ENCODE measurements at places on chromosomes 1 and 21. TPM values are rescaled to one million over a fixed set of nuclear protein-coding genes. Genes with fewer than 3 reads are reported as not detected.

GRCh38 chr1:7847599-7847998 lies 5.3 kb downstream of the UTS2 start:
- H3K27ac ChIP-seq, result no peak overlapping the region
- peak; percentile 65 for DNase-seq
- no peaks in the 10 kb centered on the region for H3K4me1 ChIP-seq
- no peaks in the 10 kb centered on the region for H3K36me3 ChIP-seq
- H3K27me3 ChIP-seq, result peaks cover 2% of the 10 kb centered on the region

The TBX19 gene
- total RNA-seq, result 0.80 TPM

The ZRANB2 gene
- 52.3 TPM for total RNA-seq

GRCh38 chr1:113442131-113442530 lies 51.8 kb downstream of the MAGI3 start:
- H3K4me1 ChIP-seq, result peaks cover 2% of the 10 kb centered on the region
- peak; percentile 92 for DNase-seq
- H3K36me3 ChIP-seq, result peaks cover 3% of the 10 kb centered on the region
- no peaks in the 10 kb centered on the region for H3K27me3 ChIP-seq

DNA sequence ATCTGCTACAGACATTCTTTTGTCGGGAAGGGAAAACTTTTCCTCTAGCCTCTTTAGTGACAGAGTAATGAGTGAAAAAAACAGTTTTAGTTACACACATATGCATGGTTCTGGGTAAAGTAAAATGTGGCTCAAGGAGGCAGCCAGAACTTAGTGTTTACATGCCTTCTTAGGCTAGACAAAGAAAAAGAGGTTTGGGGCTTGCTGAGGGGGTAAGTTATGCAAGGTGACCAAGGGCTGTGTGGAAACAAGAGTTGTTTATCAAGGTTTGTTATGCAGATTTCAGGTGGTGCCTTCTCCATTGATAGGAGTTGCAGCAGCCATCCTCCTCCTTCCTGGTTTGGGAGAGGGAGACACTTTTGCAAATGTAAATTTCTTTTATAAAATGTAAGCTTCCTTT lies 66.5 kb upstream of the RAB3GAP2 start:
- H3K4me3 ChIP-seq, result no peak overlapping the region
- H3K36me3 ChIP-seq, result no peaks in the 10 kb centered on the region
- H3K4me1 ChIP-seq, result no peaks in the 10 kb centered on the region
- no peaks in the 10 kb centered on the region for H3K27me3 ChIP-seq

The TMEM82 gene
- total RNA-seq, result not detected

- peaks cover 18% of the 10 kb centered on the region for H3K36me3 ChIP-seq
- no peaks in the 10 kb centered on the region for H3K27me3 ChIP-seq
- H3K4me3 ChIP-seq, result no peak overlapping the region
- H3K4me1 ChIP-seq, result peaks cover 12% of the 10 kb centered on the region
Observed at GRCh38 chr1:243312952-243313634, 57.3 kb downstream of the SDCCAG8 start.

- peak overlapping the region; percentile 89 for H3K27ac ChIP-seq
- H3K4me3 ChIP-seq, result no peak overlapping the region
- peak; percentile 64 for DNase-seq
- H3K4me1 ChIP-seq, result peaks cover 83% of the 10 kb centered on the region
- H3K27me3 ChIP-seq, result no peaks in the 10 kb centered on the region
Observed at GRCh38 chr1:226687426-226687825, 51.7 kb downstream of the ITPKB start.

The TSPAN1 gene
- not detected for total RNA-seq

The RHCE gene
- 0.44 TPM for total RNA-seq

DNA sequence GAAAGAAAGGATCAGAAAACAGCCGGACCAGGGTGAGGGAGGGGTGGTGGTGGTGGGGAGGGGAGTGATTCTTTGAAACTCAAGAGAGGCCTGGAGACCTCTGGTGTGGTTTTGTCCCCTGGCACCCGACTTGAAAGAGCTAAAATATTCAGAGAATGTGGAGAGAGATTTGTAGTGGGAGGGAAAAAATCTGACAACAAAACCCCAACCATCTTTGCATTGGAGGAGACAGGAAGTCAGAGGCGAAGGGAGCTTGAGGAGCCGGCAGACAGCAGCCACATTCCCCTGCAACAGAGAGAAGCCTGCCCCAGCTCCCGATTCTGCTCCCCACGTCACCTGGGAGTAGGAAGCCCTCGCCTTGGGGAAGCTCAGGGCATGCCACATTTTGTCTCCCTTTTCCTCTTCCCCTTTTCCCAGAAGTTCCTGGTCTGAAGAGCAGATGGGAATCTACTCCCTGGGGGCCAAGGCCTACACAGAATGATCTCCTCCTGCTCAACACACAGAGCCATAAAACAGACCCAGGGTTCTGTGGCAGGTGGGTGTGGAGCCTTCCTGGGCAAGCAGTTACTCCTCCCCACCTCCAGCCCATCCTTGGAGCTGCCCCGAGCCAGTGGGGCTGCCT lies 84.9 kb downstream of the ITPKB start:
- no peak for DNase-seq
- no peaks in the 10 kb centered on the region for H3K27me3 ChIP-seq
- H3K4me1 ChIP-seq, result peaks cover 71% of the 10 kb centered on the region
- H3K4me3 ChIP-seq, result no peak overlapping the region
- peak overlapping the region; percentile 83 for H3K27ac ChIP-seq

DNA sequence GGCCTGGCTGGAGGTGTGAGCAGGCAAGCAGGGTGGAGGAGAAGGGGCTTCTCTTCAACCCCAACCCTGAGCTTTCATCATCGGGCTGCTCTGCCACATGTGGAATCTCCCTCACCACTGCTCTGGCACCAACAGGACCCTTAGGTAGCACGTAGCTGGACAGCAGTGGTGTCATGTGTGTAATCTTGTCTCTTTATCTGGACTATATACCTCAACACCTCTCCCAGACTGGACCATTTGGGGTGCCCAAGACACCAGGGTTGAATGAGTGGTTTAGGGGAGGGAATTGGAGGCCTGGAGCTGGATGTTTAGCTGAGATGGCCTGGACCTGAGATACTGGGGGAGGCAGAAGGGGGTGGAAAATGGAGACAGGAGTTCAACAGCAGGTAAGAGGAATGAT lies 63.0 kb downstream of the UBE2T start:
- H3K4me3 ChIP-seq, result no peak overlapping the region
- no peak overlapping the region for H3K27ac ChIP-seq
- H3K36me3 ChIP-seq, result no peaks in the 10 kb centered on the region
- peaks cover 13% of the 10 kb centered on the region for H3K27me3 ChIP-seq
- no peak for DNase-seq

DNA sequence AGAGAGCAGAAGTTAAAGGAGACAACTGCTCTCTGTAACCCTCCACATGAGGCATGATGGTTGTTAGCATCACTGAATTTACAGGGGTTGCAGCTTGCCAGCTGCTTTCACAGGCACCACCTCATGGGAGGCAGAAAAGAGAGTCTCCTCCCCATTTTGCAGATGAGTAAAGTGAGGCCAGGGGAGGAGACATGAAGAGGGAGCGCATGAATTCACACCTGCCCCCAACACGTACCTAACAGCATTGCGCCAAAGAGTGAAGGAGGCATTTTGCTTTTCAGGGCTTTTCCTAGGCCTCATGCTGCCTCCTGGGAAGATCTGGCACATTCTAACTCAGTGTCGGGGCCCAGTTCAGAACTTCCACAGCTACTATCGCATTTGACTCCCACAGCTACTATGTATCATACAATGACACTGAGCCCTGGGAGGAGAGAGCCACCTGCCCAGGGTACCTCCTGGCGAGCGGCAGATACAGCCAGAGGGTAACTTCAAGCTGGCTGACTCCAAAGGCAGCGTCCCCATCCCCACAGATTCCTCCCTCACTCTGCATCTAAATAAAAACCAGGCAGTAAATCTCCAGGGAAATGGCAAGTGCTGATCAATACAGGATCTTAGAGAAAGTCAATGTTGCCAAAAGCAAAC lies 34.0 kb downstream of the GLIS1 start:
- no peak overlapping the region for H3K4me3 ChIP-seq
- H3K27ac ChIP-seq, result no peak overlapping the region
- H3K36me3 ChIP-seq, result no peaks in the 10 kb centered on the region
- no peak for DNase-seq

DNA sequence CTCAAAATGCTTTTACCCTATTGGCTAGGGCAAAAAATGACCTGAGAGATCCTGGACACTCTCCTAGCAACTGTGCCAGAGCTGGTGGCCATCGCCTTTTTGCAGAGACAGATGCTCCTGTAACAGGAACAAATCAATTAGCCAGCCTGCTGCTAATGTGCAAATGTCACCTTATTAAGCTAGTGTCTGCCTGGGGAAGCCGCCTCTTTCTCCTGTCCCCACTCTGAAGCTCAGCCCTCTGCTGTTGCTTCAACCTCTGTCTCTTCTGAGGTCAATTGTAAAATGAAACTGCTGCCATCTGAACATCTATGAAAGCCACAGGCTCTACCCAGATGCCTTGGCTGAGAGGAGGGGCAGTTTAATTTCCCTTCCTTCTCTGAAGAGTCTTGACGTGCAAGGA lies 85.5 kb upstream of the CACNA1E start:
- no peak overlapping the region for H3K4me3 ChIP-seq
- H3K4me1 ChIP-seq, result peaks cover 8% of the 10 kb centered on the region
- H3K36me3 ChIP-seq, result no peaks in the 10 kb centered on the region
- no peaks in the 10 kb centered on the region for H3K27me3 ChIP-seq
- no peak overlapping the region for H3K27ac ChIP-seq

DNA sequence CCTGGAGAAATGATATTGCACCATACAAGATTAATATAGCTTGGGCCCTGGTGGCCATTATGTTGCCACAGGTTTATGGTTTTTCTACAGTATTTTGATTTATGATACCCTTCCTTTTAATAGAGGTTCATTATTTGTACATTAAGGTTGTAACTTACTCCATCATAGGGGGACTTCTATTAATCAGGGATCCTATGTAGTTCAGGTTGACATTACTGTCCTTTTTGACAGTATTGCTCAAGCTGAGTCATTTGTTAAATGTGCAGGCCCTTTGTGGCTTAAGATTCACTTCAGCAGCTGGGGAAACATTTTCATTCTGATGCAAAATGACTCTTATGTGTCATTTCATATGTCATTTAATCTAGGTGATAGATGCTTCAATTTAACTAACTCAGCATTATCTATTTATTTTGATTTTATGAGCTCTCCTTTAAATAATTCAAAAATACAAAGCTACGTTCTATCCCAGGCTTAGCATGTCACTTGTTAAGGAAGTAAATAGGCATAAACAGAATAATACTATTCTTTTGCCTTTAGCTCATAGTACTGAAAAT lies 686.9 kb upstream of the NCAM2 start:
- H3K4me1 ChIP-seq, result no peaks in the 10 kb centered on the region
- H3K27ac ChIP-seq, result no peak overlapping the region
- H3K4me3 ChIP-seq, result no peak overlapping the region
- no peak for DNase-seq
- no peaks in the 10 kb centered on the region for H3K27me3 ChIP-seq

The ITGB3BP gene
- 25.8 TPM for total RNA-seq

DNA sequence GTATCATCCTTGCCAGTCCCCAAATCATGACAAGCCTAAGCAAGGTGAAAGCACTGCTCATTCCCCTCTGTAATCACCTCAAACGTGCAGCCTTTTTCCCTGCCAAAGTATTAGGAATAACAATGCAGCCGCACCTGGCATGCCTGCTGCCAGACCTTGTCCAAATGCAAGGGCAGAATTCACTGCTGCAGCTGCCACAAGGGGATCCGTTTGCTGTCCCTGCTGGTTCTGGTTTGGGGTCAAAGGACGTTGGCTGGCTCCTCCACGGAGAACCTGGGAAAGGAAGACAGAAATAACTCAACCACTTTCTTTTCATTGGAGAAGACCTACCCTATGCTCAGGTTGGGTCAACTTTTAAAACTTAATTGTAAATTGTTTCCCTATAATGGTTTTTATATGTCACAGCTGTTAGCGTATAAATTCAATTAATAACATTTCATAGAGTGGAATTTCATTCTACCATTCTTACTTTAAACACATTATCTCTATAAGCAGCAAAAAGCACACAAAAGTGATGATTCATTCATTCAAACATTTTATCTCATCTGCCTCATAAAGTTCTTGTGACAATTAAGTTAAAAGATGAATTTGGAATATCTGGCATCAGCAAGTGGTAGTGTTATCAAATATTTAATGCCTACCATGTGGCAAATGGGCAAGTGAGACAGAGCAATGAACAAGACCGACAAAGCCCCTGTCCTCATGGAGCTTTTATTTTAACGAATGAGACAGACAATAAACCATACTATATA lies 59.8 kb upstream of the SDC3 start:
- H3K4me3 ChIP-seq, result no peak overlapping the region
- no peak for DNase-seq
- H3K27ac ChIP-seq, result no peak overlapping the region
- peaks cover 14% of the 10 kb centered on the region for H3K4me1 ChIP-seq
- peaks cover 45% of the 10 kb centered on the region for H3K36me3 ChIP-seq

The MIXL1 gene
- total RNA-seq, result 0.27 TPM

The ATP1A2 gene
- 55.0 TPM for total RNA-seq
